ENCODE measurements at places on chromosomes 5 and 9. TPM values are rescaled to one million over a fixed set of nuclear protein-coding genes. Genes with fewer than 3 reads are reported as not detected.

DNA sequence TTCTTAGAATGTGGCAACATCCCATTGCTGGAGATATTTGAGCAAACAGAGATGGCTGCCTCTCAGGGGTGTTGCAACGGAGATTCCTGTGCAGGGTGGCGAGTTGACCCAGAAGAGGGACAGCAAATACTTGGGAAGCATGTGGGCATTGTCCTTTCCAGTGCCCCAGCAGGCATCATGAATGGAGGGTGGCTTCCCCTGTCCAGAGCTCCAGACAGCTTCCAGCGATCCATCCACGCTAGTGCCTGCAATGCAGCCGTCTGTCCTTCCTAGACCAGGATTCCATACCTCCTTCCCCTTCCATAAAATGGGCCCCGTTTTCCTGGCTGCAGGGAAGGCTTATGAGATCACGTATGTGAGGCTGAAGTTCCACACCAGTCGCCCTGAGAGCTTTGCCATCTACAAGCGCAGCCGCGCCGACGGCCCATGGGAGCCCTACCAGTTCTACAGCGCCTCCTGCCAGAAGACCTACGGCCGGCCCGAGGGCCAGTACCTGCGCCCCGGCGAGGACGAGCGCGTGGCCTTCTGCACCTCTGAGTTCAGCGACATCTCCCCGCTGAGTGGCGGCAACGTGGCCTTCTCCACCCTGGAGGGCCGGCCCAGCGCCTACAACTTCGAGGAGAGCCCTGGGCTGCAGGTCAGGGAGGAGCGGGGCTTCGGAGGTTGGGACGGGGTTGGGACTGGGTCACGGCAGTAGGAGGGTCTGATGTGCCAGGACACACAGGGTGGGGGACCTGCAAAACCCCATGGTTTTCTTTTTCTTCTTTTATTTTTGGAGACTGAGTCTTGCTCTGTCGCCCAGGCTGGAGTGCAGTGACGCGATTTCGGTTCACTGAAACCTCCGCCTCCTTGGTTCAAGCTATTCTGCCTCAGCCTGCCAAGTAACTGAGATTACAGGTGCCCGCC lies 17.2 kb downstream of the LAMC3 start:
- no peak for DNase-seq

Gene GABRA6
- total RNA-seq, result not detected

Gene C1QTNF2
- total RNA-seq, result 0.15 TPM

DNA sequence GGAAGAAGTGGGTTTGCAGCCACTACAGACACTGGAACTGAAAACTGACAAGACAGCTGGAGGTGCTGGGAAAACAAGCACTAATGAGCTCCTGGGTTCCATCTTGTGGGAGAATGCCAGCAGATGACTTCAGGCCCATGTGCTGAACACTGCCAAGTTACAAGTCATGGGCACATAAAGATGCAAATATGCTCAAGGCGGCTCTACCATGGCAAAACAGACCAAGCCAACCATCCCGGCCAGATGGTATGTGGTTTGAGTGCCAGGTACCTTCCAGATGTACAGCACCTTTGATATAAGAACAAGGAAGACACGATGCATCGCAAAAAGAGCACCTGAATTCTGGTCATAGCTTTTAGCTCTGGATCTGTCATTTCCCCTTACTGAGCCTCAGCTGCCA lies 19.9 kb downstream of the TNFSF8 start:
- DNase-seq, result no peak

Gene DMRT2
- total RNA-seq, result 0.17 TPM

- DNase-seq, result no peak
Observed at GRCh38 chr9:99352826-99353225, 130.7 kb downstream of the SEC61B start.

- no peak for DNase-seq
Observed at GRCh38 chr5:145557345-145557744, 277.8 kb downstream of the PRELID2 start.

Gene EGFLAM
- not detected for total RNA-seq

Data from HCT116 (cell line).